ENCODE measurements at places on chromosomes 2 and 18.

DNA sequence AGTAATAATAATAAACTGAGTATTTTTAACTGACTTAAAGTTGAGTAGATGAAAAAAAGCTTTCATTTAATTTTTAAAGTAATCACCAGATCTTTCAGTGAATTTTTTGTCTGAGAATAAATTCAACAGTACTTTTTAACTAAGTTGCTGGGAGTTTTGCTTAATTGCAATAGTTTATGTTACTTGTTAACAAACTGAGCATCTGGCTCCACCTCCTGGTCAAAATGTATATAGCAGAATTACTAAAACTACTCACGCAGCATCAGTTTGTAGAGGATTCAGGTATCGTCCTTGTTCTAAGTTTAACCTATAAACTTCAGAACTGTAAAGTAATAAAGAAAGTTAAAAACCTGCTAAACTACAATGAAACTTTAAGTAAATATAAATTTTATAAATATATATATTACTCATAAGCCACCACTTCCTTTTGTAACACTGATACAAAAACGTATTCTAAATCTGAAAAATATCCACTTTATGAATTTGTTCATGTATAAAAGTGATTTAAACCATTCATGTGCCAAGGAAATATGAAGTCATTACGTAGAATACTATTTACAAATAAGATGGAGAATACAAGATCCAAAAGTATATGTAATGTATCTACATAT is 21.3 kb downstream of the NOL10 start:
- no peak for DNase-seq

DNA sequence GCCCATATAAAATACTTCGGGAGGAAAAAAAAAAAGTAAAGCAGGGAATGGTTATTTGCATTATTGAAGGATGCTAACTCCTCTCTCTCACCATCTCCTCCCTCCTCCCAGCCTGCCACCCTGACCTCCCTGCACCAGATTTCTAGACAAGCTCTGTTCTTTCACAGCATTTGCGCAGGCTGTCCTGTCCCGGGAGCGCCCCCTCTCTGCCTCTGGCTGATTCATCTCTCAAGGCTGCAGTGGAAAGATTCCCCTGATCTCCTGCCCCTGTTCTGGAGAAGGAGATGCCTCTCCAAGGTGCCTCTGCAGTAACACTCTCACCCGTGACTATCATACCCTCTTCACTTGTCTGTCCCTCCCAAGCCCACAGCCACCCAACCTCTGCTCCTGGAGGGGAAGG is 38.5 kb downstream of the COL4A4 start:
- DNase-seq, result no peak

- no peak for DNase-seq
These were observed 51.7 kb downstream of the ADI1 start for GRCh38 chr2:3467654-3468053.

DNA sequence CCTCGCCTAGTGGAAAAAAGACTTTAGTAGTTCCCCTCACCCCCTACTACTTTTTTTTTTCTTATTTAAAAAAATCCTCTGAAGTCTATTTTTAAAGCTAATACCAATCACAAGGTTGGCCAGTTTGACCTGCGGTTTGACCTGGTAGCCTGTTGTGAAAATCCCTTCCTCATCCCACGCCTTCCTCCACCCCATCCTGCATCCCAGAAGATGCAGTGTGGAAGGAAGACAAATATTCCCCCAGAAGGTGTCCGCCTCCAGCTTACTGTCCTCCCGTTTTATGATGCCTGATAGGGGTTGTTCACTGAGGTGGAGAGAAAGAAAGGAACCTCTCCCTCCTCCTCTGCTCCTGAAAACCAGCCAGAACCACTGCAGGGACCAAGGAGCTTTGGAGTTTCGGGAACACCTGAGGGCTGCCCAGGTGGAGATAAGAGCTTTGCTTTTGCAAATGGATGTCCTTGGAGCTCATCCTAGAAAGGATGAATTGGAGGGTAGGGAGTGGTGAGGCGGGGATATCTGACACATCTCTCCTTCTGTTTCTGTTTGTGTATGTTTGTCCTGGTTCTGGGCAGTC is 909 bp downstream of the ATP6V1C2 start:
- no peak for DNase-seq

DNA sequence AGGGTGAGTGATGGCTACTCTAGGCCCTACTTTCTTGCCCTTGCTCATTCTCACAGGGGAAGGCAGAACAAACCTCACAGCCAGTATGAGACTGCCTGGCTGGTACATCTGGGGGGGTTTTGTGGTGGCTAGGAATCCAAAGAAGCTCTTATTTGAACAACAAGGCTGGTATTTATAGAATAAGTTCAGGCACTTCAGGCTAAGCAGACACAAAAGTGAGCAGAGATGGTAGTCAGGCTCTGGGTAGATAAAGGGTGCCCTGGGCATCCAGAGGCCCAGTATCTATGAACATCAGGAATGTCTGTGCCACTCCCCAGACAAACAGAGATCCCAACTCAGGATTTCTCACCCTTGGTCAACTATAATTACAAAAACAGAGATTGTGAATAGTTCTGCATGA is 57.2 kb upstream of the RTN4 start:
- no peak for DNase-seq

DNA sequence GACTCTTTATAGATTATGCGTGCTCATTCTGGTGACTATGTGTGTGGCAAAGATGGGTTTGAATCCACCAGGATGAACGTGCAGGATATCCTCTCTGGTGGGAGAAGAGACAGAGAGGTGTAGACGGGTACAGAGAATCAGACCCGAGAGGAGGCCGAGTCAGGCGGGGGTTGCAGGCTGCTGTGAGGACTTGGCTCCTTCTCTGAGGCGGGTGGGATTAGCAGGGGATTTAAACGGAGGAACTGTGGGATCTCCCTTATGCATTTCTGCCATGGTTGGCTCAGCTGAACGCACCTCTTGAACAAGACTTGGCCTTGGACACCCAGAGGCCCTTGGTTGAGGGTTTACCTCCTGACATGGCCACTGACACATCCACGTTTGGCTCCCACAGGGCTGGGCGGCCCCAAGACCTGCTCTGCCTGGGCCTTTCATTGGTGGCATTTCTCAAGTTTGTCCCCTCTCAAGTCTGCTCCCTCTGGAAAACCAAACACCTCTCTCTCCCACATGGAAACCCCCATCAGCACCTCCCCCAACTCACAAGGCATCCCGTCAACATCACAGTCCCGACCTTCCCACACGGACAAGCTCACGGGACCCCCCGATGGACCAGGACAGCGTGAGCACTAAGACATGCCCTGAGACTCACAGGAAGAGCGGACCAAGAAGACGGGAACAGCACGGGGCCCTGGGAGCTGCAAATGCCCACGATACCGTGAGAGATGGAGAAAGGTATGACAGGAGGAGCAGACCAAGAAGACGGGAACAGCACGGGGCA is 158.3 kb downstream of the RTP5 start:
- no peak for DNase-seq

GRCh38 chr2:178927173-178927572 is 120.0 kb upstream of the TTN start:
- DNase-seq, result no peak

GRCh38 chr2:137521653-137522619 is 442.3 kb upstream of the HNMT start:
- DNase-seq, result no peak
